WTC11 (cell line): ENCODE measurements at places on chromosomes 1 and 21.

DNA sequence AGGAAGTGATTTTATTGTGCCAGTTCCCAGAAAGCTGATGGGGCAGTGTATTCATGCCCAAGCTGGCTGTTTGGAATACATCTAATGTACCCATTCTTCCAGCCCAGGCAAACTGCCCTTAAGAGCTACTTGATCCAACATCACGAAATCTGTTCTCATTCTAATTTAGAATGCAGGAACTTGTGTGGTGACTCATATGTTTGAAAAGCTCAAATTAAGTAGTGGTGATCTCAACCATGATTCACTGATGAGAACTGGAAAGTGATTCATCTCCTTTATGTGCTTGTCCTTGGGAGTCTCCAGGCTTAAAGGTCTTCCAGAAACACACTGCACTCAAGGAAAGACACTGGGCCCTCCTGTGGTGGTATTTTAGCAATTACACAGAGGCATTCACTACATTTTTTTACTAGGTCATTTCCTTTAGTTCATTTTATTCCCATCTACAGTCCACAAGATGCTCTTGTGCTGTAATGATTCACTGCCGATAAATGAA, 65.4 kb downstream of the RPE65 start:
- DNase-seq = no peak

GRCh38 chr1:17597651-17598050, 58.2 kb downstream of the ARHGEF10L start:
- DNase-seq = no peak

- no peak for DNase-seq
Measured at GRCh38 chr1:191620883-191621282, 537.4 kb upstream of the RGS18 start.

DNA sequence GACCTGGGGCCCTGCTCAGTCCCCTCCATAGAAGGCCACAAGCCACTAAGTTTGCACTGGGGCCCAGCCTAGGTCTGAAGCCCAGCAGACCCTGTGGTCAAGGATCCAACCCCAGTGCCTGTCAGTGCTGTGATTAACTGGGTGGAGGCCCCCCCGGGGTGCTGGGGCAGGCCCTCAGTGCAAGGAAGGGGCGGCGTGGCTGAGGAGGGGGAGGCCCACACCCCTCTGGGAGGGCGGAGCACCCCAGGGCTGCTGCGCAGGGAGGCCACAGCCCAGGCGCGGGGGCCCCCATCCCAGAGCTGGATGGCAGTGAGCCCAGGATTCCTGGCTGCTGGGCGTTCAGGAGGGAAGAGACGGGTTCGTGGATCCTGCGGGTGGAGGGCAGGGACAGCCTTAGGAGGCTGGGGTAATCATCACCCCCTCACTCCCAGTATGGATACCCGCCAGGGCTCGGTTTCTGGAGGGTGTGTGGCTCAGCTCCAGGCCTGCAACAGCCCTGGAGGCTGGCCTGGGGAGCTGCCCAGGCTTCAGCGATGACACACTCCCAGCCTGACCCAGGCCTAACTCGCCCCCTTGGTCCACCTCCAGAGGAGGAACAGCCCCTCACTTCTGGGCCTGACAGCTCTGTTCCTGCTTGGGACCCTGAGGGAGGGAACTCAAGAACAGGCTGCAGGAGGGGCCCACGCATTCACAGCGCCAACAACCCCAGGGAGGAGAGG, 890 bp downstream of the GJC2 start:
- peak; percentile 9 for DNase-seq

GRCh38 chr21:45356653-45357435, 48.1 kb upstream of the COL18A1 start:
- DNase-seq = no peak

DNA sequence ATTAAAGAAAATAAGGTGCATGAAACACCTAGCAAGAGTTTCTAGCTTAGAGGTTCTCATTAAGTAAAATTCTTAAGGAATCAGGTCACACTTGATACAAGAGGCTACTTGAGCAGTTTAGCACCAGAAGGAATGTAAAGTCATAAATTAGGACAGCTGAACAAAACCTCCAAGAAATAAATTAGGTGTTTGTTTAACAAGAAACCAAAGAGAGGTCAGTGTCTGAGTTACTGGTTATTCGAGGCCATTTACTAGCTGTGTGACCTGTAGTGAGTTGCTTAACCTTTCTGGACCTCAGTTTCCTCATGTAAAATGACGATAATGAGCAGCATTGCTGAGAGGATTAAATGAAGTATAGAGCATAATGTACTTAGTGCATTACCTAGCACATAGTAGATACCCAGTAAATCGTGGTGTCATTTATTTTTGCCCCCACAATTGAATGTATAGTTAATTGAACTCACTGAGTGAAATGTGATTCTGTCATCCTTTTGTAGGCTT, 908 bp upstream of the ELK4 start:
- no peak for DNase-seq

DNA sequence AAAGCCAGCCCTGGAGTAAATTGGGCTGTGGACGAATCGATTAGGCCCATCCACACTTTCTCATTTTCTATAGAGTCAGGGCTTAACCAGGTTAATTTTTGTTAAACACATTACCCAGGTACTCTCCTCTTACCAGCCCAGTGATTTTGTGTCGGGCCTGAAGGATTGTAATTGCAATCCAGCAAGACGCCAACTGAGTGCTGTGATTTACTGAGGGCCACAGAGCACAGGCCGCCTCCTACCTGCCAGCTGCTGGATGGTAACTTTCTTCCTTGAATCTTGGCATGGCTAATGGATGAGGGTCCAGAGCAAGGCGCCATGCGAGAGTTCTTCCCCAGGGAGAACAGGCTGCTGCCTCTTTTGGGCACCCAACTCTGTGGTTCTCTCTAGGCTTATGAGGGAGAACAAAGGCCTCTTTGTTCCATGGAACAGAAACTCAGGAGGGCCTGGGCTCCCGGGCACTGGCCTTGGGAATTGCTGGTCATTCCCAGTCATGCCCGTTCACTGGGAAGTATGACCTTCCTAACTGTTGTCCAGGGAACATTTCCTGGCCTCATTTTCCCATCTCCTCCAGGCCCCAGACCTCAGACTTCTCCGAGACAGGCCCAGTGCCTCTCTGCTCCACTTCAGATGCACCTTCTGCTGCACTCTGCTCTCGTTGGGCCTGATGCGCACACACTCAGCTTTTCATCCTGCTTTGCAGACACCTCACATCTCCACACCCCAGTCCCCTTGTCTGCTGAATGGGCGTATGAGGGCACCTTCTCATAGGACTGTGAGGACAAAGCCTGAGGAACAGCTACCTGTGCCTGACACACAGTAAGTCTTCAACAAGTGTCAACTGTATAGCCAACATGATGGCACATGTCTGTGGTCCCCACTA, 57.3 kb downstream of the SYF2 start:
- no peak for DNase-seq

GRCh38 chr1:216140730-216141524, 282.3 kb downstream of the USH2A start:
- no peak for DNase-seq

- no peak for DNase-seq
Measured at GRCh38 chr21:34307991-34308532, 55.7 kb upstream of the KCNE2 start.

DNA sequence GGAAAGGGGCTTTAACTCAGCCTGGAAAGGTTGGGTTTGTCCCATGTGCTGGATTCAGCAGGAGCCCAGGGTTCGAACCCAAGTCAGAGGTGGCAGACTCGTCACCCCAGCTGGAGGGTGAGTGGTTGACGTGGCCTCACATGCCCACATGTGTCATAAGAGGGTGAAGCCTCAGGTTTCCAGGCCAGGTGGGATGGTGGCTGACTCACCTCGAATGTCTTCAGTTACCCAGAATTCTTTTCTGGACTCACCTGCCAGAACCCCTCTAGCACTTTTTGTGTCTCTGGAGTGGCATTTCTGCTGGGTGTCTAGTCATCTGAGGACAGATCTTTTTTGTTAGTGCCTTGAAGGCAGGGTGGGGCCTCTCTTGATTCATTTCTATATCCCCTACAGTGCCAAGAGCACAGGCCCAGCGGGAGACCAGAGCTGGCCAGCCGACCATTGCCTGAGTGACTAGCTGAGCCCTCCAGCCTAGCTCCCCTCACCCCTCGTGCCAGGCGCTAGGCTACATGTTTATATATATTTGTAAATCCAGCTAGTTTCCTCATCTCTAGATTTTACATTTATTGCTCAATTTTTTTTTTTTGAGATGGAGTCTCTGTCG, 28.1 kb downstream of the IL6R start:
- no peak for DNase-seq

DNA sequence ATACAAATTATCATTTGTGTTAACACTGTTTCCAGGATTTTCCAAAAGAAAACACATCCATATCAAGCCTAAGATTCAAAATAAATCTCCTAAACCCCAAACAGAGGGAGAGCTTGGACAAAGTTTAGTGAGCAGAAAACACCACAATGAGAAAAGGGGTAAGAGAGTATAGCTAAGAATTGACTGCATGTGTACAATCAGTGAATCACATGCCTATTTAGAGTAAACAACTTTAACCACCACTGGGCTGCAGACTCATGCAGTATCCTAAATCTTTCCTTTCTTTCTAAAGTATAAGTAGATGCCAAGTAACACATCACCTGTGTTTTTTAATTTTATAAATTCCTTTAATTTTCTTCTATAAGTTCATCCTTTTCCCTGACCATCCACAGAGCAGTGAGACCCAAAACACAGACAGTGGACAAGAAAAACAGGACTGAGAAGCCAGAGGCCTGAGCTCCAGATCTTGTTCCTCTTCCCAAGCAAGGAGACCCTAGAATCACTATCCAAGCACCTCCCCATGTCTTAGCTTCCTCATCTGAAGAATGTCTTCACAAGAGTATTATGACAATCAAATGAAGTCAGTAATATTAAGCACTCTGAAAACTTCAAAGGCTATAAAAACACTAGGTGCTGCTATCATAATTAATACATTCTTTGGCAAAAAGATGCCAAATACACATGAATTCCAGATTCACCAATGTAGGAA, 93.1 kb downstream of the VAV3 start:
- no peak for DNase-seq

GRCh38 chr1:228034954-228035837, 28.4 kb downstream of the WNT3A start:
- DNase-seq = no peak
